ENCODE measurements at places on chromosomes 6 and 20. TPM values are rescaled to one million over a fixed set of nuclear protein-coding genes. Genes with fewer than 3 reads are reported as not detected.

Gene MEI4
- under 0.01 TPM for total RNA-seq

Gene CGAS
- 6.0 TPM for total RNA-seq

Gene ZNF334
- total RNA-seq, result 1.9 TPM

Gene SEMG2
- total RNA-seq, result not detected

Gene PSORS1C1
- 1.6 TPM for total RNA-seq

Gene TRIM15
- not detected for total RNA-seq

Gene ENPP4
- 0.36 TPM for total RNA-seq

Gene ARHGAP18
- total RNA-seq, result 32.9 TPM

Gene MYL9
- 111 TPM for total RNA-seq

Gene MTO1
- 28.9 TPM for total RNA-seq

Gene PRKN
- 6.3 TPM for total RNA-seq

Gene KCNK5
- total RNA-seq, result not detected

Data from hair follicle dermal papilla cell (primary cell).